Activated T-cell treated with anti-CD3 and anti-CD28 coated beads, Interleukin-2, amount 50 U/mL, for 72 hours (primary cell): ENCODE measurements at places on chromosomes 12 and 14. TPM values are rescaled to one million over a fixed set of nuclear protein-coding genes. Genes with fewer than 3 reads are reported as not detected.
A peak's percentile ranks its signal among the peaks of the same experiment; 100 is the strongest.

RASAL1 gene
- 13.4 TPM for total RNA-seq

SAMD15 gene
- 0.76 TPM for total RNA-seq

RNF10 gene
- 200 TPM for total RNA-seq

DNA sequence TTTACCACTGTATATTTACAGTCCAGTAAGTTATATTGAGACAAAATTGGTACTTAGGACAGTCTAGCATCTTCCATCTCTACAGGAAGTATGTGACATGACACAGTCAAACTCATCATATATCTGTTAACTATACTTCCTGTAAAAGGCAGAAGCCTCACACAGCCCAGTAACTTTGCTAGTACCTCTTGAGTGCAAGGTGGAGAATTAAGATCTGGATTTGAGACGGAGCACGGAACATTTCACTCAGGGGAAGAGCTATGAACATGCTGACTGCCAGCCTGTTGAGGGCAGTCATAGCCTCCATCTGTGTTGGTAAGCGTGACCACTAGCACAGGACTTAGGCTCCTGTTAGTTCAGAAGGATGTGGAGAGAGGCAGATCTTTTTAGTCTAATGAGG is 333.7 kb upstream of the OR4E1 start:
- peak; percentile 16 for DNase-seq
- H3K36me3 ChIP-seq, result peaks cover 4% of the 10 kb centered on the region
- peaks cover 22% of the 10 kb centered on the region for H3K4me1 ChIP-seq

GRCh38 chr14:64849940-64850339 is 29.8 kb downstream of the SPTB start:
- DNase-seq, result no peak
- H3K36me3 ChIP-seq, result no peaks in the 10 kb centered on the region
- H3K4me3 ChIP-seq, result no peak overlapping the region
- H3K27me3 ChIP-seq, result peaks cover 38% of the 10 kb centered on the region
- H3K4me1 ChIP-seq, result peaks cover 12% of the 10 kb centered on the region

- H3K27ac ChIP-seq, result no peak overlapping the region
- H3K4me1 ChIP-seq, result no peaks in the 10 kb centered on the region
- H3K27me3 ChIP-seq, result peaks cover 13% of the 10 kb centered on the region
- no peaks in the 10 kb centered on the region for H3K36me3 ChIP-seq
Observed at GRCh38 chr12:96850676-96851075, 56.4 kb upstream of the NEDD1 start.
